Putamen (tissue), 1 donor: ENCODE measurements at places on chromosomes 3 and 15.

DNA sequence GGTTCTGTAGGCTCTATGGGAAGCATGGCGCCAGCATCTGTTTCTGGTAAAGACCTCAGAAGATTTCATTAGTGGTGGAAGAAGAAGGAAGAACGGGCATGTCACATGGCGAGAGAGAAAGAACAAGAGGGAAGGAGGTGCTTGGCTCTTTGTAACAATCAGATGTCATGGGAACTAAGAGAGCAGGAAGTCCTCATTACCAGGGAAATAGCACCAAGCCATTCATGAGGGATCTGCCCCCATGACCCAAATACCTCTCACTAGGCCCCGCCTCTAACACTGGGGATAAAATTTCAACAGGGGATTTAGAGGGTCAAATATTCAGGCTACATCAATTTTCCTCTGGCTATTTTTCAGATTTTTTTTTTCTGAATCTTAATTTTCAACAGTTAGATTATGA is 954.3 kb downstream of the SQOR start:
- no peak for DNase-seq

- DNase-seq = no peak
Measured at GRCh38 chr3:136602818-136603217, 149.4 kb downstream of the STAG1 start.

- no peak for DNase-seq
Measured at GRCh38 chr3:177976241-177976640, 560.0 kb upstream of the KCNMB2 start.

GRCh38 chr15:35697549-35698299 is 151.8 kb upstream of the DPH6 start:
- no peak for DNase-seq

DNA sequence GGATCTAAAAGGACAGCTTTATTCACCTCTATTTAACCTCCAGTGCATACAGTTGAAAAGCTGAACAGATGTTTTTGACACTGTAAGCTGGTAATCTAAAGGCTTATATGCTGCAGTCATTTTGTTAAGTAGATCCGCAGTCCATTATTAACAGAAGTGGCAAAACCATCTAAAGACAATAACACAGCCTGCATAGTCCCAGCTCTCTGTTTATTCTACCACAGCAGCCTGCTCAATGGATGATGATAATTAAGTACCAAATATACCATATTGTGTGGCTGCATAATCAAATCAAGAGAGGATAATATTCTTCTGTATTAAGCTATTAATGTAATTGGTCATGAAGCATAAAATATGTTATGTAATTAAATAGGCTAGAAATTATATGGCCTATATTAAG is 207.1 kb downstream of the MEIS2 start:
- no peak for DNase-seq

- no peak for DNase-seq
Measured at GRCh38 chr3:75012791-75013331, 398.4 kb upstream of the CNTN3 start.

DNA sequence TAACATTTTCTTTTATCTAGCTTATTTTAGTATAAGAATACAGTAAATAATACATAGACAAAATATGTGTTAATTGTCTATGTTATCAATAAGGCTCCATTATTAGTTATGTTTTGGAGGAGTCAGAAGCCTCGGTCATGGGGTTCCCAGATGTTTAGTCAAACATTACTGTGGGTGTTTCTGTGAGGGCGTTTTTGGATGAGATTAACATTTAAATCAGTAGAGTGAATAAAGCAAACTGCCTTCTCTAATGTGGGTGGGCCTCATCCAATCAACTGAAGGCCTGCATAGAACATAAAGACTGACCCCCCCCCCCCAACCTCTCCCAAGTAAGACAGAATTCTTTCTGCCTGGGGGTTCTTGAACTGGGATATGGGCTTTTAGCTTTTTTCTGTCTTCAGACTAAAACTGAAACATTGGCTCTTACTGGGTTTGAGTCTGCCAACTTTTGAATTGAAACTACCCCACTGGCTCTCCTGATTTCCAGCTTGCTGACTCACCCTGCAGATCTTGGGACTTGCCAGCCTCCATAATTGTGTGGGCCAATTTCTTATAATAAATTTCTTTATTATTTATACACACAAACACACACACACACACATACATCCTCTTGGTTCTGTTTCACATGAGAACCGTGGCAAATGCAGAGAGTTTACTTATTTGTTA is 192.0 kb downstream of the TPRG1 start:
- no peak for DNase-seq

DNA sequence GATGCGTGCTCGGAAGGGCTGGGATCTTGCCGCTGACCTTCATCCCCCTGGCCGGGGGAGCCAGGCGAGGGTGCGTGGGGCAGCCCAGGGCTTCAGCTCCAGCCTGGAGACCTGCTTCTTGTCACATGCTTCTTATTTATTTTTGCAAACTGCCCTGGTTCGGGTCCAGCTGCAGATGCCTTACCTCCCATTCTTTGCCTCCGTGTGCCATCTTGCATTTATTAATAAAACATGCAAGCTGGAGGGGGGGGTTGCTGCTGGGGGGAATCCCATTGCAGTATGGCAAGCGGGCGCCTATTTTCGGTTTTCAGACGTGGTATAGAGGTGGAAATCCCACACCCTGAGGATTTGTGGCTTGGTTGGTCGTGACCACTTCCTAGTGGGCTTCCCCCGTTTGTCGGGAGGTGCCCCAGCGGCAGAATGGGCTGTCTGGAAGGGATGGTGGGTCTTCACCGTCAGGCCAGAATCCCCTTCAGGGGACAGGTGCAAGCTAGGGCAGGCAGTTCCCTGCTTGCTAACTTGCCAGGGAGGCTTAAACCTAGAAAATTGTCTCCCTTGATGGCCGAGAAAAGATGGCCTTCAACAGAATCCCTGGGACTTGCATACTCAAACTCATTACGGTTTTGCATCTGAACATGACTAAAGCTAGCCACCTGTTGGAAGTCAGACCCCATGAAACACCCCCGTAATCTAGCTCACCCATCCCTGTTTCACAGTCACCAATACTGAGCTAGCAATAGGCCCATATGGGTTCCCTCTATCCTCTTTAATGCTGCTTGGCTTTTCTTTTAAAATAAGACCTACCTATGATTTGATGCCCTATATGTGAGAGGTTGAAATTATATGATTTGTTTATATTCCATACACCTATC is 569 bp downstream of the TMEM266 start:
- DNase-seq = no peak

GRCh38 chr15:31513178-31513577 is 186.5 kb downstream of the KLF13 start:
- no peak for DNase-seq

GRCh38 chr3:150922611-150923010 is 17.4 kb upstream of the MINDY4B start:
- no peak for DNase-seq

DNA sequence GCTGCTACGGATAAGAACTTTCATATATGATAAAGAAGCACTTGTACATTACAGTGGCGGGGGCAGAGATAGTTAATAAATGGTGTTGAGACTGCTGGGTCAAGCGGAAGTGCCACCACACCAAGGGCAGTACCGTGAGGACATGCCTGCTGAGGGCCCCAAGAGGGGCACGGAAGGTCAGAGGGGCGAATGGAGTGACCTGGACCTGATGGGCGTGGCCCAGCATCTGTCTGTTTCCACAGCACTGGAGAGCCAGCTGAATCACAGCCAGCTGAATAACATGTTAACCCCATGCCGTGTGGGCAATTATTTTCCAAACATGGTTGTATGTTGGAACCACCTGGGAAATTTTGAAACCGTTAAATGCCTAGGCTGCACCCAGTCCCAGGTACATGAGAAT is 37.2 kb downstream of the ANKDD1A start:
- DNase-seq = no peak

GRCh38 chr3:94303266-94303665 is 240.4 kb downstream of the NSUN3 start:
- no peak for DNase-seq

DNA sequence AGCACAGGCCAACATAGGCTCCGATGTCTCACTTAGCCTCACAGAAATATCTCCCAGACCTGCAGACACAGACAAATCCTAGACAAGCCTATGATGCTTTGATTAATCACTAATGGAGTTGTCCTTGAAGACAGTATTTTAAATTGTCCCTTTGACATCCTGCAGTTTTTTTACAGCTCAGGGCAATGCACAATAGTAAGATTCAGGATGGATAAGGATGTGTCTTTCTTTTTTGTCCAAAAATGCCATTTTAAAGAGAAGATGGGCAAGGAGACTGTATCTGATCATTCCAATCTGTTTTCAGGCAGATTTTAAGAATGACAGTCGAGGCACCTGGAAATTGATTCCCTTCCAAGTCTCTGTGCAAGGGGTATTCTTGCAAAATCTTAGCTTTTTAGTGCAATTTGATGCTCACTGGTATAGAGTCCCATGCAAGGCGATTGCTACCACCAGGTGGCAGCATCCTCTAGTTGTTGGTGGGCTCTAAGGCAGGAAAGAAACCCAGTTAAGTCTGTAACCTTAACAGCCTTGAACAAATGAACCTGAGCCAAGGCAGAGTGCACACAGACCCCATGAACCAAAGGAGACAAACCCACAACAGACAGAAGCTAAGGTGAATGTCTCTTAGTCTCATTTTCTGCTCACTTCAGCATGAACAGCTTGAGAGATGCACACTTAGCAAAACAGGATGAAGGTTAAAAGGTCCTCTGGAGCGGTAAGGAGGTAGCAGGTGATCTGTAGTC is 51.2 kb upstream of the MINAR1 start:
- peak; percentile 69 for DNase-seq

- peak; percentile 77 for DNase-seq
Measured at GRCh38 chr3:100412912-100413590, 11.7 kb downstream of the LNP1 start.

DNA sequence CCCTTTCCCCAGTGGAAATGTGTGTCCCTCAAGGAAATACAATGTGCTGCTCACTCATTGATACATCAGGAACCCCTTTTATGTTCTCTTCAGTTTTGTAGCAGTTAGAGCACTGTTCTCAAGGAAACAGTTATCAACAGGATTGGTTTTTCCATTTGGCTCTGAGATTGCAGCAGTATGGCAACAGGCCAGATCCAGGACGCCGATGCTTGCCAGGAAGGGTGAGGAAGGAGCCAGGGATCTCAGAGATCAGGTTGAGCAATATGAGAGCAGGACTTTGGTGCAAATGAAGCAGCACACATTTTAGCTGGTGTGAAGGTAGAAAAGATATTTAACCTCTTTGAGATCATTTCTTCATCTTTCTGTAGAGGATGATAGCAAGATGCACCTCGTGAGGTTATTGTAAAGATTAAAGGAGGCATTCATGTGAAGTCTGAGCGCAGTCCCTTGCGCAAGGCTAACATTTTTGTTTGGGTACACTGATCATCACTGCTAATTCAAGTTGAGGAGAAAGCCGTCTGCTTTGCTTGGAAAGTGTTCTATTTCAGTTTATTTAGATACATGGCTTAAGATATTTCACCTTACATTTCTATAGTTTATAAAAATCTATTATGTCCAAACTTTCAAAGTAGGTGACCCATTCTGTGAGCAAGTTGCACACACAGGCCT is 68.5 kb downstream of the KCNH8 start:
- DNase-seq = no peak

GRCh38 chr15:35061161-35061824 is 23.8 kb downstream of the NANOGP8 start:
- DNase-seq = no peak

- no peak for DNase-seq
Measured at GRCh38 chr3:67301556-67301955, 303.4 kb downstream of the KBTBD8 start.

- DNase-seq = no peak
Measured at GRCh38 chr15:48992545-48992944, 28.8 kb upstream of the SHC4 start.
